Activated CD8-positive, alpha-beta memory T cell treated with anti-CD3 and anti-CD28 coated beads, Interleukin-2, amount 50 U/mL, for 48 hours (primary cell): ENCODE measurements at places on chromosomes 3 and 15.
A peak's percentile ranks its signal among the peaks of the same experiment; 100 is the strongest.

GRCh38 chr15:31305375-31305774, 21.3 kb upstream of the KLF13 start:
- DNase-seq = no peak

GRCh38 chr15:100703032-100703578, 100.7 kb downstream of the ASB7 start:
- peak; percentile 57 for DNase-seq

GRCh38 chr3:113802795-113803455, 35.7 kb upstream of the GRAMD1C start:
- no peak for DNase-seq

DNA sequence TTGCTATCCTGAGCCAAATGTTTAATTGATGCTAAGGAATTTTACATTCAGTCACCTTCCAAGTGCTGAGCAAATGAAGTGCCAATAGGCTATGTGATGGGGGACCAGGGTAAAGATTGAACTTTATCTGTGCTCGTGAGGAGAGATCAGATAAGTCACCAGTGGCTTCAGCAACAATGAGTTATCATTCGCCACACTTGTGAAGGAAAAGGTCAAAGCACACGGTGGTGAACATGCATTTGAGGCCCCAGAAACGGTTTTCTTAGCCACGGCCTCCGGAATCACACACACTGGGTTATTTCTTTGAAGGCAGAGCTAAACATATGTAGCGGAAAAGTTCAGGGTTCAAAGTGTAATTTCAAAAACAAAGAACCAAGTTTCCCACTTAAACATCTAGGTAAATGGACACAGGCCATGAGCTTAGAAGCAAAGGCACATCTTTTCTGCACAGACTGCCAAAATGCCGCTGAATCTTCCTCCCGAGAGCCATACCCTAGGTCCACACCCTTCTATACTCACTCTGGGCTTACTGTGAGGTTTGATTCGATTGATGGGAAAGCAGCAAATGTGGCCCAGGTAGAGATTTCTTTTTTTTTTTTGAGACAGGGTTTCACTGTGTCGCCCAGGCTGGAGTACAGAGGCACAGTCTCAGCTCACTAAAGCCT, 268.5 kb downstream of the SHQ1 start:
- DNase-seq = no peak

DNA sequence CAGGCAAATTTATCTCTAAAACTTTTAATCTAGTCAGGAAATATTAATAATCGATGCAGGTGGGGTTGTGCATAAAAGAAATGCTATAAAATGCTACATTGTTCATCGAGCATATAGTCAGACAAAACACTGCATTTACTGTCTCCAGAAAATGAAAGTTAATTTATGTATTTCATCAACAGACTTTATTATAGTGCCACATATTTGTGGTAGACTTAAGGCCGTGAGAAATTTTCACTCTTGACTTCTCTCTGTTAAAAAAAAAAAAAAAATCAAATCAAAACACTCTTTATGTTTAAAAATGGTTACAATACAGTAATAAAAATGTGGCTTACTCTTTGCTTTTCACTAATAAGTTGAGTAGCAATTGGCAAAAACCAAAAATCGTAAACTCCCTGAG, 67.4 kb downstream of the RBMS3 start:
- no peak for DNase-seq

- DNase-seq = no peak
Observed at GRCh38 chr15:100981086-100981485, 61.9 kb downstream of the LRRK1 start.

DNA sequence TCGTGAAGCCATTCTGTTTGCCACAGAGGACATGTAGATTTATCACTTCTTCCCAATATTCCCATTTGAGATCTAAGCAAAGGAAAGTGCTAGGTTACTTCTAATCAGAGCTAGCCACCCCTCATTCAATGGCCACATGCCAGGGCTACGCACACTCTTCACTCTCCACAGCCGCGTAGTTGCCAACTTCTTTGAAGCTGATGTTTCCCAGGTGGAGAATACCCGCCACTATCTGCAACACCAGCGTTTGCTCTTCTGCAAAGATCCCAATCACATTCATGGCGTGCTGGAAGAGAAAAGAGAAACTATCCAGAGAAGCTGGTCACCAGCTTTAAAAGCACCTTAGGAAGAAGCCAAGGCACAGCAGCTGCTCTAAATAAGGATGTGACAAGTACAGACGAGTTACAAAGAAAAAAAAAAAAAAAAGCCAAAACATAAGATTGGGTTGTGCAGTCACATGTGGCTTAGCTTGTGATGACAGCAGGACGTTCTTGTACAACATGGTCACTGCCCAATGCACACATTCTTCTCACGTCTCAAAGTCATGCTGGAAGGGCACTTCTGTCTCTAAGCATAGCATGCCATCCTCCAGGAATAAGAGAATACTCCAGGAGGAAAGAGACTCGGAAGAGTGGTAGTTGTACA, 16.4 kb downstream of the LDHAL6B start:
- no peak for DNase-seq

GRCh38 chr3:28134792-28135375, 106.5 kb upstream of the CMC1 start:
- no peak for DNase-seq

DNA sequence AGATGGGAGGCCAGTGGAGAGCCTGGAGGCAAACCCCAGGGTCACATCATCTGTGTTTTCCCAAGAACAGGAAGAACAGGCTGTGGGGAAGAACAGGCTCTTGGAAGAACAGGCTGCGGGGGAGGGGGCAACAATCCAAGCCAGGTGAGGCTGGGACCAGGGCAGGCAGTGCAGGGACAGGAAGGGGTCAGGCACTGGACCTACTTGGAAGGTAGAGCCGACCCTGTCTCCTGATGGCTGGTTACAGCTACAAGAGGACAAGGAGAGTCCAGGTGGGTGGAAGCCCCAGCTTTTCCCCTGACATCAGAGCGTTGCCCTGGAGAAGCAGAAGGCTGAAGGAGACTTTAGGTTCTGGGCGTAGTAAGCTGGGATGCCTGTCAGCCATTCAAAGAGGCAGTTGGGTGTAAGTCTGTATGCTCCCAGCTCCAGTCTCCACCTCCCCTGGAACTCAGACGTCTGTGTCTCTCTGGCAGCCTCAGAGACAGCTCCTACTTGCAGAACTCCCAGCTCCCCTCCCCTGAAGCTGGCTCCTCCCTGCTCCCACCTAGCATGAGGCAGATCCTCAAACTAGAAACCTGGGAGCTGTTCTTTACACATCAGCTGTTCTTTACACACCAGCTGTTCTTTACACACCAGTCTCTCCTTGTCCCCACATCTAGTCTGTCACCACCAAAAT, 130.9 kb downstream of the DNAJB8 start:
- DNase-seq = no peak

DNA sequence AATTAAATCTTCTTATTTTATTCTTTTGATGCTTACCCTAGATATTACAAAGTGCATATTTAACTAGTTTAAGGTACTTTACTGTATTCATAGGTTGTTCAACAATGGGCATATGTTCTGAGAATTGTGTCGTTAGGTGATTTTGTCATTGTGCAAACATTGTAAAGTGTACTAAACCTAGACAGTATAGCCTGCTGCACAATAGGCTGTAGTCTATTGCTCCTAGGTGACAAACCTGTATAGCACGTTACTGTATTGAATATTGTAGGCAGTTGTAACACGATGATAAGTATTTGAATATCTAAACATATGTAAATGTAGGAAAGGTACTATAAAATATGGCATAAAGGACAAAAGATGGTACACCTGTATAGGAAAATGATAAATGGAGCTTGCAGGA, 100.7 kb downstream of the CACNA2D3 start:
- no peak for DNase-seq

DNA sequence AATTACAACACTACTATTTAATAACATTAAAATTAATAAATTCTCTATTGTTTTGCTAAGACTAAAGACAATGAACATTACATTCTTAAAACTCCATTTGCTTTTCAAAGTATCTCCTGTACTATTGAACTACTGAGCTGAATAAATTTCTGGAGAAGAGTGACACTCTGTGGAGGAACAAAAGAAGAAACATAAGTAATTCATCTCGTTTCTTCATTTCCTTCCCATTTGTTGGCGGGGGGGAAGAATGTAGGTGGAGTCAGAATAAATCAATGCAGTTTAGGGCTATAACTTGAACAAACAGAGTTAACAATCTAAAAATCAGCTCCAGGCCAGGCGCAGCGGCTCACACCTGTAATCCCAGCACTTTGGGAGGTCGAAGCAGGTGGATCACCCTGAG, 32.7 kb downstream of the EFHB start:
- DNase-seq = no peak

DNA sequence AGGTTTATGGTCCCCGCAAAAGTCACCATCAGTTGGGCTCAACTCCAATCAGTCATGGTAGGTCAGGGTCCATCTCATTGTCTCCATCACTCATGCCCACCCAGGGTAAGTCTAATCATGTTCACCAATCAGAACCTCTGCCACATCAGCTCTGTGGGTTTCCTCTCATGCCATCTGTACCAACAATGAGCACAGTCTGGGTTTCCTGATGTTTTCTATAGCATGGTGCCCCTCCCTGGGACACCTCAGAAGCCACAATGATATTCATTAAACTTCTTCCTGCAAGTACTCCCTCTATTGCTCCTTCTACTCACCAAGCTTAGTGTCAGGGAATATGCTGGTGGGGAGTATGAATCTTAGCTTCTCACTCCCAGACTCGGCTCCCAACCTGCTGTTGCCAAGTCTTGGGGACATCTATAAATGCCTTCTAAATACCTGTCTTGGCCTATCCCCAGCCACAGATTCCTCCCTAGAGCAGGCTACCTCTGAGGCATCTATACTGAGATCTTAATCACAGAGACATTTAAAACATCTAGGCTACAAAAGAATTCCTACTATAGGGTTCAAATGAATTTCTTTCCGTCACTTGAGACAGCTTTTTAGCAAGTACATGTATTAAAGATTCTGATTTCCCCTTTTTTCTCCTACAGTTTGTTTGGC, 5.0 kb upstream of the CCR2 start:
- no peak for DNase-seq

- DNase-seq = no peak
Observed at GRCh38 chr15:66356077-66356358, 467 bp downstream of the TIPIN start.

GRCh38 chr3:128808672-128809071, 70.7 kb upstream of the ACAD9 start:
- no peak for DNase-seq

DNA sequence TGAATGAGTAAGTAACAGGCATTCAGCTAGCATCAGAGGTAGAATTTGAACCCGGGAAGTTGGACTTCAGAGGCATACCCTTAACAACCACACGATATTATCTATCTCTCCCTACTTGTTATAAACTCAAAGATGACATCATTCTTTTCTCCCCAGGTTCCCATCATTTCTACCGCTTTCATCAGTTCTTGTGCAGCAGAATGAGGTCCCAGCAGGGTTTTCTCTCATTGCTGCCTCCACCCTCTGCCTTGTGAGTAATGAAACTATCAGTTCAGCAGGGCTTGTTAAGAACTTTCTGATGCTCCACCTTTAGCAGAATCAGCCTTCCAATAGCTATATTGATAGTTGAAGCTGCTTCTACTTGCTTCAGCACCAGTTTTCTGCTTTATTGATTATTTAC, 487.5 kb upstream of the KCNMB2 start:
- DNase-seq = no peak

GRCh38 chr15:65020419-65020818, 9.0 kb downstream of the MTFMT start:
- no peak for DNase-seq

GRCh38 chr3:102492300-102492699, 57.5 kb downstream of the ZPLD1 start:
- DNase-seq = no peak

GRCh38 chr15:48337607-48338006, 6.4 kb downstream of the DUT start:
- no peak for DNase-seq

GRCh38 chr3:60973321-60973720, 277.9 kb downstream of the FHIT start:
- no peak for DNase-seq

DNA sequence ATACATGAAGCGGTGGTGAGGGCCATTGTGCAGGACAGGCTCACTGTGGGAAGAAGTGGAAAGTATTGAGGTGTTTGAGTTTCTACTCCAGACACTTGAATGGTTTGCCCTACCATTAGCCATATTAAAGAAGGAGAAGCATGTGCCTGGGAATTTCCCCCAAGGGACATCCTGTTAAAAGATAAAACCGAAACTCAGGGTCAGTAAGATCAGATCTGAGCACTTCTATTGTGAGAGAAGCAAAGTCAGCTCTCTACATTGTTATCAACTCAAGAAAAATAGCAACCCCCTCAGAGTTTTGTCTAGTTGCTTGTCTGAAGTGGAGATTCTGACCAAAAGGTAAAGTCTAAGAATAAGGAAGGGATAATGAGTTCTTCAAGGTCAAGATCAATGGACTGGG, 269.8 kb downstream of the CHST2 start:
- DNase-seq = no peak

DNA sequence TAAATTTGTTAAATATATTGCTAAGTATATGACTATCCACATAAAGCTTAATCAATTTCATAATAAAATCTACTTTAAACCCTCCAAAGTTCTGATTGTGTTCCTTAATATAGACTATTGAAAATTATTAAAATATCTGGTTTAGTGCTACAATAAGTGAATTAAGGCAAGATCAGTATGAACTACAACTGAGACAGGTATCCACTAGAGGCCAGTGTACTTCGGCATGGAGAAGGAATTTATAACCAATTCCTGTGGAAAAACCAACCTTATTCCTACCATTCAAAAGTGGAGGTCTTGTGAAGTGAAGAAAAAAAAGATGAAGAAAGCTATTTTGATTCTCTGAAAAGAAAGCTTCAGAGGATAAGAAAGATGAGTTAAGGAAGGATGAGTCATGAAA, 237.7 kb downstream of the SUCLG2 start:
- no peak for DNase-seq

DNA sequence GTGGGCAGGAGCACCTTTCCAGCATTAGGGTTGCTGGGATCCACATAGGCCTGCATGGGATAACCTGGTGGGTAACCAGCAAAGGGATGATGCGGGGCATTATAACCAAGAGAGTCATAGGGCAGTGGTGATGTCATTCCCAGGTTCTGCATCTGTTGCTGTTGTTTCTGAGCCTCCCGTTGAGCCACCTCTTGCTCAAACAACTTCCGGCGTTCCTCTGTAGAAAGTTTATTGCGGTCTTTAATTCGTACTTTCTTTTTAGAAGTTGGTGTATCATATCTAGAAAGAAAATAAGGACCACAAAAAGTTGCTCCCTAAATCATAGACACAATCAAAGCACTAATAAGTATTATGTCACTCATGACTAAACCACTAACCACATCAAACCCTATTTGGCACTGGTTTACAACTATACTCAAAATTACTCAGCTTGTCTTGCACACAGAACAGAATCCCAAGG, 77.8 kb downstream of the NBEAL2 start:
- DNase-seq = peak; percentile 58
